Dermis lymphatic vessel endothelial cell (primary cell): ENCODE measurements at places on chromosomes 12 and 14. TPM values are rescaled to one million over a fixed set of nuclear protein-coding genes. Genes with fewer than 3 reads are reported as not detected.

The RALGAPA1 gene
- total RNA-seq: 18.6 and 23.8 TPM in 2 replicates

The FAIM2 gene
- total RNA-seq: not detected in 2 replicates

The SPTB gene
- under 0.01 TPM in 2 replicates for total RNA-seq

The KRT6A gene
- total RNA-seq: 0.11 TPM in 1 of 2 replicates, not detected in the other

The LTB4R2 gene
- total RNA-seq: 2.3 and 3.1 TPM in 2 replicates

The DIO2 gene
- under 0.01 and 0.09 TPM in 2 replicates for total RNA-seq
